Fibroblast of skin of back (primary cell): ENCODE measurements at places on chromosomes 11 and 22.
A peak's percentile ranks its signal among the peaks of the same experiment; 100 is the strongest.

DNA sequence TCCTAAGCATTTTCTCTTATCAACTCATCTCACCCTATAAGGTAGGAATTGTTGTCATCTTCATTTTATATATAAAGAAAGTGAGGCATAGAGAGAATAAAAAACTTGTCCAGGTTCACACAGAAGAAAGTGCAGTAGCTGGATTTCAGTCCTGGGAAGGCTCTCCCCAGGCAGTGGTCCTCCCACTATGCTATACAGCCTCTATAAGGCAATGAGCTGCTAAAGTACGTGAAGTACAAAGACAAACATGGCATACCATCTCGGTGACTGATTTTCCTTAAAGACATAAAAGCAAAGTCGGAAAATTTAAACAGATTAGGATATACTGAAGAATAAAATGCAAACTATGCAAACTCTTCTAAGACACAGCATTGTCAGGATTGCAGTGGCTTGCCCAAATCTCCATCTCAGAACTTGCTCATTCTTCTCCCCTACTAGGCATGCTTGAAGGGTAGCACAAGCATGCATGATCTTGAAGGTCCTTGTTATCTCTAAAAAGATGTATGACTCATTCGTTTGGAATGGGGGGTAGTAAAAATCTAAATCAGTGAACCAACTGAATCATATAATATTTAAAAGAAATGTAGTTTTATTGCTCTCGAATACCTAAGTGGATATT, 97.8 kb upstream of the CSNK2A3 start:
- peak; percentile 94 for DNase-seq

- DNase-seq: peak; percentile 4
These were observed 18.9 kb upstream of the GDPD4 start for GRCh38 chr11:77320351-77320750.

DNA sequence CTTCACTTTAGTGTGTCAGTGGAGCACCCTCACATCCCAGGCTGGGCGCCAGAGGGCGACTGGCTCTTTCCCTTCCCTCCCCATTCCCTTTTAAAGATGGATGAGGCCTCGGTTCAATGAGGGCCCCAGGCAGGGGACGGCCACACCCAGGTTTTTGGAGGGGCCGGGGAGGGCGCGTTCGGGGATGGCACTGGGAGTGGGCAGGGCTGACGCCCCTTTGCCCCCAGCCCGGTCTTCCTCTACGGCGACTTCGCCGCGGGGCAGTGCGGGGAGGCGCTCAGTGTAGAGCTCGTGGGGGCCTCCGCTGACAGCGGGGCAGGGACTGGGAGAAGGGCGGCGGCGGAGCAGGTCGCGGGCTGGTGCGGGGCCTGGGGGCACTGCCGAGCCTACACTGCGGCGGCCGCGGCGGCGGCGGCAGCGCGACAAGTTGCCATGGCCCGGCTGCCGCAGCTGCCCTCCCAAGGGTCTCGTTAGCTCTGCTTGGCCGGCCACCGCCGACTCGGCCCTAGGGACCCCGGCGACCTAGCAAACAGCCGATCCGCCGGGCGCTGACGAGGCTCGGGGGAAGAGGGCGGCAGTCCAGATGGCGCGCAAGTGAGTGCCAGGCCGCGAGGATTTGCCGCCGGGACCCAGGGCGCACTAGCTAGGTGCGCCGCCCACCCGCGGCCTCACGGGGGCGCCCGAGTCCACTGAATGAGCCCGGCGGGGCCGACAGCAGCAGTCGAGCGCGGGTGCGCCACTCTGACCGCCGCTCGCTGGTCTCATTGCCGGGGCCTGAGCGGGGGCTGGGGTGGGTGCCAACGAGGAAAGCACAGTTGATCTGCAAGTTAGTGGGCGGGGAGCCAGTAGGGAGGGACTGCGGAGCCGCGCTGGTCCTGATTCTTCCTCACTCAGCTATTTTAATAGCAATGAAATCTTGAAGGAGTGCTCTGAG, 92.7 kb downstream of the RRM1 start:
- DNase-seq: peak; percentile 77

DNA sequence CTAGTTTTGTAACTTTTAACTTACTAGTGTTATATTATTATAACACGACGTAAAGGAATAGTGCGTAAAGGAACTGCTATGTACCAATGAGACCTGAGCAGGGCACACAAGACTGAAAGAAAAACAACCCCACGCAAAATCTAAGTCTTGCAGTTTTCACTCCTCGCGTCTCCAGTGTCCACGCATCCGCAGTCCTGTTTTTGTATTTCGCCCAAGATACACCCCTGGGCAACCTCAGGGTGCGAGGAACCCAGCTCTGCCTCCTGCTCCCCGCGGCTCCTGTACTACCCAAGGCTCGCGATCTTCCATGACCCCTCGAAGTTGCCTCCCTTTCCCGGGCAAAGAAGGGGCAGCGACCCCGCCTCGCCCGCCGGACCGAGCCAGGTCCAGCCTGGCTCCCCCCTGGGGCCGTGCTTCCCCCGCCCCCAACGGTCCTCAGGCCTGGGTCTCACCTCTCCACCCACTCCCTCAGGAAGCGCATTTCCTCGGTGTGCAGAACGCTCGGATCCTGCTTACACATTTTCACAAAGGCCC, 393 bp downstream of the ST13 start:
- peak; percentile 20 for DNase-seq

- DNase-seq: peak; percentile 84
These were observed 11.1 kb upstream of the TAB1 start for GRCh38 chr22:39388261-39389011.

DNA sequence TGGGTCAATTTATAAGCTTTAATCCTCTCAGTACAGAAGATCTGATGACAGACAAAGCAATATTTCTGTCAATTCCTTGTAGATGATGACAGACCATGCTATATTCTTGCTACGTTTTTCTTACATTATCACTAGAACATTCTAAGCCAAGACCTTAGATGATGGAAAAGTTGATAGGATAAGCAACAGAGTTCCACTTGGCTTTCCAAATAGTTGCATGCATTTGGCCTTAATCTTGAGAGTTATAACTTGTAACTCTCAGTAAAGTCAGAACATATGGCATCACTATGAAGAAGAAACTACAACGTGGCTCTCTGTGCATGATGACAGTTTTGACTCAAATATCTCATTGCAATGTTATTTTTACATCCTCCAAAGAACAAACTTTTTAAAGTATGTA, 544.3 kb upstream of the LRRC4C start:
- no peak for DNase-seq

- peak; percentile 99 for DNase-seq
These were observed 671 bp upstream of the PICALM start for GRCh38 chr11:86069408-86070101.
